NCI-H2227 treated with DMSO at 0.1 percent for 48 hours (cell line): ENCODE measurements at places on chromosomes 3 and 15.

DNA sequence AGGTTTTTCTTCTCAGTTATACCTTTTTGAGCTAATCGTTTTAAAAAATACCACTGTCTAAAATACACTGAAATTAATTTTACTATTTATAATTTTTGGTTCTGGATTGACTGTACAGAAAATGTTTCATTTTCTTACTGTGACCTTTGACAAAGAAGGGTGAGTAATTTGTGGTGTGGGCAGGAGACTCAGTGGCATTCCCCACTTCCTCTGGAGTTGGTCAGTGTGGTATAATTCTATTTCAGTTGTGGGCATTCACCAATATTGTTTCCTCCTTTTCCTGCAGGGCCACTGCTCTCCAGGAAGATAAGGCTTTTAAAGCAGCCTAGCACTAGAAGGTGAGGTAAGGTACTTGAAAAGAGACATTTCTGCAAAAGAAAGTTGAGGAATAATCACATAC, 6.5 kb downstream of the DAG1 start:
- no peak for DNase-seq

- DNase-seq = no peak
These were observed 66.5 kb upstream of the FNDC3B start for GRCh38 chr3:171972871-171973348.

DNA sequence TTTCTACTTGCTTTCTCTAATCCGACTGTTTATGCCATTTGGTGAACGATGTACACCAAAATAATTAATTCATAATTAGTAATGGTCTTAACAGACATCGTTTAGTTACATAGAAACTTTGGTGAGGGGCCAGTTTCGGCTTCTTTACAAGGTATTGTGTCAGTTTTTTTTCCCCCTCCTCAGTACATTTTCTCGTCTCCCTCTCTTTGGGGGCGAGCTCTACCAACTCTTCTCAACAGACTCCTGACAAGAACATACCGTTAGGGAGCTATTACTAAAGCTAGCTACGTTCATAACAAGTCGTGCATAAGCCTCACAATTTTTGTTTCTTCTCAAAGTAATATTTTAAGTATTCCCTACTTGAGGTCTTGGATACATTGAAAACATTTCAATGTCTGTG, 1.4 kb downstream of the U2SURP start:
- DNase-seq = no peak

- no peak for DNase-seq
These were observed 1.2 kb downstream of the UBP1 start for GRCh38 chr3:33438881-33439545.

DNA sequence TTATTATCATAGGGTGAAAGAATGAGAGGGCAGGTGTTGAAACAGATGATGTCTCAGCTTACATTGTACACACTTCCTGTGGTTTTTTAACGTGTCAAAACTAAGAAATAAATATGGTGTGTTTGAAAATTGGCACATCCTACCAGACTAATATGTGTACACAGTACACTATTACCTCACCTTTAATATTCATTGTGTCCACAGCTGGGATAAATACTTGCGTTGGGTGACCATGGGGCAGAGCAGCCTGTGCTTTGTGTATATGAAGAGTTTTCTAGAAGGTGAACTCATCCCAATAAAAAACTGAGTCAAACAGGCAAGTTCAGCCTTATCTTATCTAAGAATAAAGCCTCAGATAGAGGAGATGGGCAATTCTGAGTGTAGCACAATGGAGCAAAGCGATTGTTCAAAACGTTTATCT, 17.3 kb downstream of the SUCNR1 start:
- no peak for DNase-seq

DNA sequence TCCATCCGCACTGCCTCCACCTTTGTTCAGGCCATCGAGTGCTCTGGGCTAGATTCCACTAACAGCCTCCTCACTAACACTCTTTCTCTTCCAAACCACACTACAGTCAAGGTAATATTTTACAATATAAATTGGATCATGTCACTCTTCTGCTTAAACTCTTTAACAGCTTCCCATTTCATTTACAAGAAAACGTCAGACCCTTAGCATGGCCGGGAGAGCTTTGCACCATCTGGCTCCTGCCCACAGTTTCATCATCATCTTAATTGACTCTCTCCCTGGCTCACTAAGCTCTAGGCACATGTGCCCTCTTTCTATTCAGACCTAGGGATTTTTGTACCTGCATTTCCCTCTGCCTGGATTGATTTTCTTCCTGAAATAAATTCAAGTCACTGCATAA, 354.7 kb downstream of the FGF12 start:
- DNase-seq = no peak

DNA sequence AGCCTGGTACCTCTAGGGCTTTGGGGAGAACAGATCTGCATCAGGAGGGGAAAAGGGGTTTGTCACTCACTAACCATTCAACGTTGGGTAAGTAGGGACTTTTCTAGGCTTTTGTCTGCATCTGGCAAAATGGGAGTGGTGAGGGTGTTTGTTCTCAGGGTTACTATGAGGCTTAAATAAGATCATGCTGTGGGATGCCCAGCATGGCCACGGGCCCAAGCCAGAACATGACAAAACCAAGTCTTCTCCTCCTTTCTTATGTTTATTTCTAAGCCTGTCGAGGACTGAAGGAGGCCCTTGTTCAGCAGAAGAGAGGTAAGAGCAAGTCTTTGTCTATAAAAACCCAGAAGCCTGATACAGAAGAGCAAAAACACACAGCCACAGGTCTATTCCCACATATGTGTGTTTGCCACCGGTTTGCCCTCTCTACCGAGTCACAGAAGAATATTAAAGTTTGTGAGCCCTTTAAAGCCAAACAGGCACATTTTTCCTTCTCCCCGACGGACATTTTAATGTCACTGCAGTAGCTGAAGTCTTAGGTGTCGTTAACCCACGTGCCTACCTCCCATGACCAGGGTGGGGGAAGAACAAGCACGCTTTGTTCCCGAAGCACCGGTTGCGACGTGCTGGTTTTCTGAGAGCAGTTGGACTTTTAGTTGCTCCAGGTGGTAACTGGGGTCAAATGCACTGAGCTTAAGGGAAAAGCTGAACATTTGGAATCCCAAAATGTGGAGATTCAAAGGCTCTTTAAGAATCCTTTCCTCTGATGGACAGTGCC, 72.1 kb downstream of the NOX5 start:
- no peak for DNase-seq

GRCh38 chr3:69129531-69129930, 7.1 kb upstream of the LMOD3 start:
- no peak for DNase-seq

DNA sequence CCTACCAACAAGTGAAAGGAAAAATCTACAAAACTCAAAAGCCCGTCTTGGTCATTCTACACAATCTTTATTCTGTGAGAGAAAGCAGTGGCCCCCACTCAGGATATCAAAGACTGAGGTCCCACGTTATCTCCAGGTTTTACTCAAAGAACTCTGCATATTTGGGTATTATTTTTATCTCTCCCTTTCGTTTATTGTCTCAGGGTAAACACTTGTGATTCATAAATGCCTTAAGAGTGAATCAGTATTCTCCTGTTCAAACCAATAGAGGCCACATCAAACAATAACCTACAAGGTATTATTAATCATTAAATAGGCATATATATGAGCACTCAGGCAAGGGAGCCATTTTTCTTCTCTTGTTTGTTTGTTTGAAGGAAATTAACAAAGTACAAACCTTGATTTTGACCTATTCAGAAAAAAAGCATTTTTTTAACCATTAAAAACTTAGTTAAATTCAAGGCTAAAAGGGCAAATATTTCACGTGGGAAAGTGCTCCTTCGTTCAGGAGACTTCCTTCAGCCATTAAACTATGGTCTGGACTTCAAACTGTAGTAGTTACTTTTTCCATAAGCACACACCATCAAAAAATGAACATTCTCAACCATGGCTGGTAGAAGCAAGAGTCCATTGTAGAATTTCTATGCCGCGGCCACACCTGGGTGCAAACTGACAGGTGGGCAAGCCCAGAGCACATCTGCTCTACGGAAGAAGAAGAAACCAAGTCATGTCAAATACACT, 13.9 kb upstream of the HES1 start:
- DNase-seq = no peak

DNA sequence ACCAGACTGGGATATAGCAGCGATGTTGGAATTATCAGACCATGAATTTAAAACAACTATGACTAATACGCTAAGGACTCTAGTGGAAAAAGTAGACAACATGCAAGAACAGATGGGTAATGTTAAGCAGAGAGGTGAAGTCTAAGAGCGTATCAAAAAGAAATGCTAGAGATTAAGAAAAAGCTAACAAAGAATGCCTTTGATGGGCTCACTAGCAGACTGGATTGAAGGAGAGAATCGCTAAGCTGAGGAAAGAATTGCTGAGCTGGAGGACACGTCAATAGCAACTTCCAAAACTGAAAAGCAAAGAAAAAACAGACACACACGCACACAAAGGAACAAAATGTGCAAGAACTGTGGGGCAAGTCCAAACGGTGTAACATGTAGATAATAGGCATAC, 20.0 kb upstream of the CMTM6 start:
- DNase-seq = no peak

- no peak for DNase-seq
These were observed 51.3 kb downstream of the LRIG1 start for GRCh38 chr3:66449411-66449974.

GRCh38 chr3:105863608-105864007, 5.2 kb downstream of the CBLB start:
- DNase-seq = no peak

- no peak for DNase-seq
These were observed 683.5 kb downstream of the NTRK3 start for GRCh38 chr15:87573039-87573438.
